CD4-positive, alpha-beta T cell treated with Interleukin-6 at 100 ng/mL for 8 hours (primary cell): ENCODE measurements at places on chromosomes 6 and 20.

DNA sequence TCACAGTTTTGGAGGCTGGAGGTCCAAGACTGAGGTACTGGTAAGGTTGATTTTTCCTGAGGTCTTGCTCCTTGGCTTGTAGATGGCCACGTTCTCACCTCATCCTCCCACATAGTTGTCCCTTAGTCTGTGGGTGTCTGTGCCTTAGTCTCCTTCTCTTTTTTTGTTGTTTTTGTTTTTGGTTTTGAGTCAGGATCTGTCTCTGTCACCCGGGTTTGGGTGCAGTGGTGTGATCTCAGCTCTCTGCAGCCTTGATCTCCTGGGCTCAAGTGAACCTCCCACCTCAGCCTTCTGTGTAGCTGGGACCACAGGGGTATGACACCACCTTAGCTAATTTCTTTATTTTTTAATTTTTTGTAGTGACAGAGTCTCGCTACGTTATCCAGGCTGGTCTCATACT, 245.2 kb downstream of the PHACTR1 start:
- no peak for DNase-seq

- DNase-seq: no peak
Measured at GRCh38 chr20:15406072-15406471, 1068.7 kb upstream of the FLRT3 start.

GRCh38 chr6:116766506-116767176, 1.1 kb upstream of the FAM162B start:
- DNase-seq: no peak

DNA sequence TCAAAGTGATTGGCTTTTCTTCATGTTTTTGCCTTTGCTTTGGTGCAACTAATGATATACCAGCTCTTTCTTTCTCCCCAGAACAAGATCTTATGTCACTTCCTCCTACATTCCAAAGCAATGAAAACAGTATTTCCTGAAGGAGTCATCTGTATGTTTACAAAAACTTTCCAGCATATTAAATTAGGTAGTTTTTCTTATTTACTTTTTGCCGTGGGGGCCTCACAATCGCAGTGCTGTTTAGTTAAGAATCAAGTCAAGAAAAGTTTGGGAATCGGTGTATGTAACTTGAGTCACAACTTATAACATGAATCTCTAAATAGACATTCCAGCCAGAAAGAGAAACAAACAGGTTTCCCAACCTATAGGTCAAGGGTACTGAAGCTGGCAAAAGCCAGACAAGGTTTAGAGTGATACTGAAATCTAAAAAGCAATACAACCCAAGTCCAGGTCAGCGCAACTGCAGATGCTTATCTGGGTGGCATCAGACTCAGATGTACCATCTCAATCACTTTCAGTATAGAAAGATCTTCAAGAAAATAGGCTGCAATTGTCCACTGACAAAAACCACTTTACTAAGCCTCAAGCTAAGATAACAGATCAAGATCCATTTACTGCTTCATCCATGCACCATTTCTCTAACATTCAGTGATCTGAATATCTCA, 63.6 kb downstream of the IPCEF1 start:
- no peak for DNase-seq

DNA sequence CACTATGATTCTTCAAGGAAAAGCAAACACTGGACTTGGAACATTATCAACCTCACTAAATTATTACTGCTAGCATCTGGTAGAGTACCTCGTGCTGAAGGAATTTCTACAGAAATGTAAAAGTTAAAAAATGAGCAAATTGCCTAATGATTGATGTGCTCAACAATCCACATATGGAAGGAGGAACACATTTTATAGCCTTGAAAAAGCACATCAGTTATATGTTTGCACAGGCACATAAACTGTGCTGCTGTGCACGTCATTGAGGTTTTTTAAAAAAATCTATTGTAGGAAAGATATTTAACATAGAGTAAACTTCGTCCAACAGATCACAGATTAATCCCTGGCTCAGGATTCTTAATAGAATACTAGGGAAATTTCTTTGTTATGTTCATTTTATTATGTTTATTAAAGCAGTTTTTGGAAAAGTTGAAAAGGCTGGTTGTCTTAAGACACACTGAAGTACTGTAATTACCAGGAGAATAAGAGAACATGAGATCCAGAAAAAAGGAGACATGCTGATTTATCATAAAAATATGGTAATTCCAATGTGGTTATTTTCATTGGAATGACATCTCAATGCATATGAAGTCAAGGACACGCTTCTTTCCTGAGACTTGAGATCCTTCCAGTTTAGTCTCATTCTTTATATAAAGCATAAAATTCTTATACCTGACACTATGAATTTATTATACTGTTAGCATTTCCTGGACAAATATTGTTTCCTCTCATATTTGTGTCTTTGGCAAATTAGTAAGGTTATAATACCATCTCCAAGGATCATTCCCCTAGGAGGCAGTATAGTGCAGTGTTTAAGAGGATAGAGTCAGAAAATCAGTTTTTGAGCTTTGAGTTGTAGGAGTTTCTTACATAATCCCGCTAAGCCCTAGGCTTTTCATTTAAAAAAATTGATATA, 511.1 kb downstream of the TENT5A start:
- no peak for DNase-seq

DNA sequence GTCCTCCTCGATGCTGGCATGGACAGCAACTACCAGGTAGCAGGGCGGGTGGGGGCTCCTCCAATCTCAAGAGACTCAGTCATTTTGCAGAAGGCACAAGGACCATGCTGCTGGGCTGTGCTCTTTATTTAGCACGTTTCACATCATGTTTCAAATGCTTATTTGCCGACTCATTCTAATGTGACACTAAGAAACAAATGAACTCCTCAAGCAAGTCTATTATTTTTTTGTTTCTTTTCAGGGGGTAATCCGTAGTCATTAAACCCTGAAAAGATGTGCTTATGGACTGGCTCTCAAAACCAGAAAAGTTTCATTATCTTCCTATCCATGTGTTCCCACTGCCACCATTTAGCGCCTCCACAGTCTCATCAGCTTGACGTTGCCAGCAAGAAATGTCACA, 92.9 kb downstream of the ANKS1A start:
- DNase-seq: no peak

GRCh38 chr6:139882234-139882633, 507.8 kb upstream of the CITED2 start:
- no peak for DNase-seq

DNA sequence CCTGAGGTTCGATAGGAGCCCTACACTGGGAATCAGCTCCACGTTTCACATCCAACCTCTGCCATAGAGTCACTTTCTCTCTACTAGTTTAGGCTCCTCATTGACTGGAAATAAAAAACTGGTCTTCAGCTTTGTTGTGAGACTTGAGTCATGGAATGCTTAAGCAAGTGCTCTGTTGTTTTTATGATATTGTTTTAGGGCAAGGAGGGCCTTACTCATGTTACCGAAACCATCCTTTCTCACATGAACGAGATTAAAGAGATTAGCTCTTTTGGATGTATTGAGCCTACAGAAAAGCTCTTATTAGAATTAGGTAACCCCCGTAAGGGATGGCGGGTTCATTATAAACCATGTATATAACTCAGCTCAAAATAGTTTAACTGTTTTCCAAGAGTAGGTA, 6.9 kb upstream of the MOCS1 start:
- no peak for DNase-seq

DNA sequence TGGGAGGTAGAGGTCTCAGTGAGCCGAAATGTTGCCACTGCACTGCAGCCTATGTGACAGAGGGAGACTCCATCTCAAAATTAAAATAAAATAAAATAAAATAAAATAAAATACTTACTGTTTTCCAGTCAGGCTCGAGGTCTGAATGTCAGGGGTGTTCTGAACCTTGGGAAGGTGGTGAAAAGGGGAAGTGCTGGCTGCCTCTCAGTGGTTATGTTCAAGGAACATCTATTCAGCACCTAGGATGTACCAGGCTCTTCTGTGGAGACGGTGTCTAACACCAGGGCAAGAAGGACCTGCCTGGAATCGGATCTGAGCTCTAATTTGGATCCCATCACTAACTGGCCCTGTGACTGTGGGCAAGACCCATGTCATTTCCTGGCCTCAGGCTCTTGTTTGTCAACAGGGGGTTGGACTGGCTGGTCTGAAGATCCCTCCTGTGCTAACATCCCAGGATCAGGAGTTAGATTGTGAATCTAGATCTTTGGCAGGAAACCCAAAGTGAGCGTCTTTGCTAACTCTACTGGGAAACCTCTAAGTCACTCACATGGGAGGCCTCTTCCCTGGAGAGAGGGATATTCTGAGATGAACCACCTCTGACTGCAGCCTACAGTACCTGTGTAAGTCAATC, 63.4 kb upstream of the SIRPG start:
- DNase-seq: no peak

DNA sequence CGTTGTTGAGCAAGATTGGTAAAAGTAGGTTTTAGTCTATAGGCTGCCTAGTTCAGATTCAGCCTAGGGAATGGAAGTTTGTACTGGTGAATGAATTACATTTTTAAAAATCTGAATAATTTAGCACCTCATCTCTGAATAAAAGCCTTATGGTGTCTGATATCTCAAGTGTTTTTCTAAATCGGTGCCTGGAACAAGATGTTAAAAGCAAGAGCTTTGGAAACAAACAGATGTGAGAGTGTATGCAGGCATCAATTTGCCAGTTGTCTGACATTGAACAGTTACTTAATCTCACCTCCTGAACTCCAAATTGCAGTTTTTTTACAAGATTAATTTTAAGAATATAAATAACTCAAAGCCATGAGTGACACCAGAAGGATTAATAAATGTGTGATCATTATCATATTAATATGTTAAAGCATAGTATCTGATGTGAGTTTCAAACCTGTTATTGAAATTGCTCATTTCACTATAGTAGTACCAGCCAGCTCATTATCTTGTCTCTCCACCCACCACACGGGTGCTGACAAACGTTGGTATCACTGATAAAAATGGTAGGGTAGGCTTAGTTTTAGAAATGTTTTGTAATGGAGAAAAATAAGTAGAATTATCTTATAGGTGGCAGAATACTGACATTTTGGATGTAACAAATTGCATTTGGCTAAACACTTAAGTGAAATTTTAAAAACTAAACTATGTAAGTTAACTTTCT, 157.3 kb downstream of the FAM83B start:
- DNase-seq: no peak

- no peak for DNase-seq
Measured at GRCh38 chr6:81814370-81815076, 62.0 kb upstream of the TENT5A start.

GRCh38 chr20:25083773-25084625, 2.1 kb upstream of the VSX1 start:
- DNase-seq: no peak

DNA sequence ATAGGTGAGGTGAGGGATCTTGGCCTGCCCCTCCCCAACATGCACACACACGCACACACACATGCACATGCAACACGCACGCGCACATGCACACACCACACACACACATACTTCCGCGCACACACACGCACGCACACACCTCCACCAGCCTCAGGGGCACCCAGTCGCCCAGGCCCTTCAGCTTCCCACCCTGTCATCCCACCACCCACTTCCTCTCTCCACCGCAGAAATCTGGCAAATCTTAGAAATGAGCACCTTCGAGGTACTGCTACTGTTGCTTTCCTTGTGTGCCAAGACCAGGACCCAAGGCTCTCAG, 1.2 kb downstream of the SPDEF start:
- no peak for DNase-seq

DNA sequence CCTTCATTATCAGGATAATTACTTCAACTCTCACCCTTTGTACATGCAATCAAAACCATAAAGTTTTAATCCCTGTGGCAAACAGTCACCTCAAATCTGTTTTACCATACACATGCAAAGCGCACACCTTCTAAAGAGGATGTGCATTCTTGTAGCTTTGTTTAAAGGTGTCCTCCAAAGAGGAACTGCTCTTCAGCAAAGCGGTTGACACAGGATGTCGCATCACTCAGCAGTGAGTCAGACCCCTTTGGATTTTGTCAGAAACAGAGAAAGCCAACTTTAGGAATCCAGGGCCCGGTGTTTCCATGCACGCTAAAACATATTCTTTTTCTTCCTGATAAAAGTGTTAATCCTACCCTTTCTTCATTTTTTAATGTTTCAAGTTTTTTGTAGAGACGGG, 268.3 kb upstream of the ARID1B start:
- DNase-seq: no peak

DNA sequence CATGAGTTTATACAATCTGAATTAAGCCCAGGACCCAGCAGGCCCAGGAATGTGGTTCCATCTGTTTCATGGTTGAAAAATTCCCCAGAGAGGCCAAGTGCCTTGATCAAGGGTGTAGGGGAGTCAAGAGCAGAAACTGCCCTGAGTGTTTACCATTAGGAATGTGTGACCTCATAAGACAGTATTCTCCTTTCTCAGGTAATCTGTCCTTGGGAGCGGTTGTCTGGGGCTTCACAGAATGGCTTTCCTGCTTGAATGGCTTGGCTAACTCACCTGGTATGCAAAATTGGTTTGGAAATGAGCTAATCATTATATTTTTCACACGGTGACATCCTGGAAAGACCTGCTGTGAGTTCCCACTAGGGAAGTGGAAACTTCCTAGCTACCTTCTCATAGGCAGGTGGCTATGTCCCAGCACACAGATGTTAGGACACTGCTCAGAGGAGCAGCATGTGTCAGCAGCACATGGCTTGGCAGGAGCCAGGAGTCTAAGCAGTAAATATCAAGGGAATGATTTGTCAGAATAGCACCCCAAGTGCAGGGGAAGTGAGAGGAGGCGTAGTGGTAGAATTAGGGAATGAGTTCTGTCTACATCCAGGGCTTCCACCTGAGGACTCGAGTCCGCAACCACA, 17.7 kb downstream of the CLIC5 start:
- DNase-seq: no peak

DNA sequence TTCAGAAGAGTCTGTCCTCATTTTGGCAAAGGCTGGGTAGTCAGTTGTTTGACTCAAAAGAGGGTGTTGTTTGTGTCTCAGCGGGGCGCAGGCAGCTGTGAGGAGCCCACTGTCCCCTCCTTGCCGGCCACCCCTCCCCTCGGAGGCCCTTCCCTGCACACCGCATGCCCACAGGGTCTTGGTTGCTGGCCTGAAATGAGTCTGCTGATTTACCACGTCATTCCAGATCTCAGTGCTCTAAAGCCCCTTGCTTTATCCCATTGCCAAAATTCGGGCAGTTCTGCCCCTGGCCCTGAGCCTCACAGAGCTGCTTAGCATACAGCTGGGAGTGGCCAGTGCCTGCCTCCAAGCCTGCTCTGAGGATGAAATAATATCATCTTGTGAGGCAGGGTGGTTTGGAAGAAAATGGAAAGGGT, 220.7 kb downstream of the UST start:
- no peak for DNase-seq

DNA sequence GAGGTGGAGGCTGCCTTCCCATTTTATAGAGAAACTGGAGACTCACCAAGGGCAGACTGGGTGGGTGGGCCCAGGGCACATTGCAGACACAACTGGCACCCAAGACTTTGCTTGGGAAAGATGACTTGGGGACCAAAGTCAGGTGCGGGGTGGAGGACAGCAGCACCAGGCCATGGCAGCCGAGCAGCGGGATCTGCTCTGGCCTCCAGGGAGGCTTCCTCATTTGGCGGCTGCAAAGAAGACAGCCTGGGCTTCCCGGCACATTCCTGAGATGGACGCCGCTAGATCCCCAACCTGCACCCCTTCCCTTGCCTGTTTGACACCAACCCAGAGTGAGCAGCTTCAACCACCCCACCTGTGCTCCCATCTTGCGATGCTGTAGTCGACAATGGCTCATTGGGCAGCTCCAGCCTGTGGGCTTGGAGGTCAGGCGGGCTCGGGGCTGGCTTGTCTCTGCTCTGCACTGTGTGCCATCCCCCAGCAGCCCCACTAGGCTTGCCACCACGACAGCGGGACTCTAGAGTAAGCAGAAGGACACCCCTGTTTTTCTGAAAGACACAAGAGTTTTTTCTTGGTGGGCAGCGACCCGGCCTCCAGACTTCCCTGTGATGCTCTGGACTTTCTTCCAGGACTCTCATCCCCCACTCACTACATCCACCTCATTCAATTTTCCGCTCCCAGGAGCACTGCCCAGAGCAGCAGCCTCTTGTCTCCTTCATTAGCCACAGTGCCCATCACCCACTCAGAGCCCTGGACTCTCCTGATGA, 184.9 kb upstream of the CST7 start:
- no peak for DNase-seq
